Heart left ventricle (tissue), 16 donors: ENCODE measurements at places on chromosomes 2 and 18.

GRCh38 chr2:53242090-53242489 is 525.5 kb upstream of the CHAC2 start:
- DNase-seq = no peak

DNA sequence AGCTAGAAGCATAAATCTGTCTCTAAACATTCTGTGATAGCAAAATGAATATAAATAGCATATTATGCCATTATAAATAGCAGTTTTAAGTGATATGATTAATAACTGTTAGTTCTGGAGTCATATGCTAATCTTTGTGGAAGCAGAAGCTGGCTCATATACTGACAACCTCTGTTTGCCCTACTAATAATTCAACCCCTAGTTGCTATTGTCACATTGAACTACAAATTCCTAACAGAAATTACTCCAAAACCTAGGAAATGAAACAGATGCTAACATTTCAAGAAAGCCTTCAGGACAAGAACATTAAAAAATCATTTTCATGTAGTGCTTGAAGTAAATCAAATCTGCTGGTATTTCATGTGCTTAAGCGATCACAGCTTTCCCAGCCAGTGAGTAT is 28.2 kb downstream of the CALCRL start:
- no peak for DNase-seq

- peak; percentile 76 for DNase-seq
These were observed 102.3 kb downstream of the SPTBN1 start for GRCh38 chr2:54558188-54559005.

- DNase-seq = no peak
These were observed 385.2 kb upstream of the PIK3C3 start for GRCh38 chr18:41569867-41570266.

GRCh38 chr2:196441527-196441926 is 198.0 kb upstream of the CCDC150 start:
- DNase-seq = no peak

DNA sequence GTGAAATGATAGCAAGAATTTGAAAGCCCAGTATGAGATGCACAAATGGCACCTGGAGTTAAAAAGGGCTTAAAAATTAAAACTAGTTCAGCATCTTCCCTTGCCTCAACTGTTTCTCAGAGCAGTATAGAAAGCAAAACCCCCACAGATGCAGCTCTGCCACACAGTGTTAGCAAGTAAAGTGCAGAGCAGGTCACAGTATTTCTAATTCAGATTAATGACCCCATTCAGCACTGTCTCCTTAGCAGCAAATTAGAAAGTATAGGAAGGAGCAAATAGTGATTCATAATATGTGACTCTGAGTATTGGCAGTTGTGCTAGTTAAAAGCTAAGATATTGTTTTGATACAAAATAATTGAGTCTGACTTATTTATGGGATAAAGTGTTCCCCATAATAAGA is 73.8 kb upstream of the CCDC85A start:
- no peak for DNase-seq

DNA sequence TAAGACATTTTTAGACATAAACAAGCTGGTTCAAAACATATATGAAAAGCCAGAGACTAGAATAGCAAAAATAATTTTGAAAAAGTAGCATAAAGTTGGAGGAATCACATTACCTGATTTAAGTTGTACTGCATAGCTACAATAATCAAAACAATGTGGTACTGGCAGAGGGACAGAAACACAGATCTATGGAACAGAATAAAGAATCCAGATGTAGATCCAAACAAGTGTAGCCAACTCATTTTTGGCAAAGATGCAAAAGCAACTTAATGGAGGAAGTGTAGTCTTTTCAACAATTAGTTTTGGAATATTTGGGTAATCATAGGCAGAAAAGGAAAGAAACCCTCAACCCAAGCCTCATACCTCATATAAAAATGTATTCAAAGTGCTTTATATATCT is 278.7 kb upstream of the ZNF521 start:
- no peak for DNase-seq

- DNase-seq = no peak
These were observed 4.6 kb downstream of the TGIF1 start for GRCh38 chr18:3454365-3455089.

DNA sequence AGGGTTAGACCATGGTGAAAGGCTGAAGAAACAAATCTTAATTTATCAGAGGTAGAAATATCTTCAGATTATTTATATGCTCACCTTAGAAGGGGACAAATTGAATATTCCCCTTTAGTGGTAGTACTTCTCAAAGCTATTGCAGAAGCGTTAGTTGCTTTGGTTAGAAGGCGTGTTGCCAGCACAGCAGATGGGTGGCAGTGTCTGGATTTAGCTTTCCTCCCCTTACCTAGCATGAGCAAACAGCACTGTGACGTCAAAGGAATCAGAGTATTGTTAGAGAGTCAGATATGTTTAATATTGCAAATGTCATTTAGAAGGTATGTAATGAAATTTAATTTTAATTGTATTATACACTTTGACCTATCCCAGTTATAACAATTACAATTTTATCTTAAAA is 27.2 kb upstream of the GALR1 start:
- no peak for DNase-seq

DNA sequence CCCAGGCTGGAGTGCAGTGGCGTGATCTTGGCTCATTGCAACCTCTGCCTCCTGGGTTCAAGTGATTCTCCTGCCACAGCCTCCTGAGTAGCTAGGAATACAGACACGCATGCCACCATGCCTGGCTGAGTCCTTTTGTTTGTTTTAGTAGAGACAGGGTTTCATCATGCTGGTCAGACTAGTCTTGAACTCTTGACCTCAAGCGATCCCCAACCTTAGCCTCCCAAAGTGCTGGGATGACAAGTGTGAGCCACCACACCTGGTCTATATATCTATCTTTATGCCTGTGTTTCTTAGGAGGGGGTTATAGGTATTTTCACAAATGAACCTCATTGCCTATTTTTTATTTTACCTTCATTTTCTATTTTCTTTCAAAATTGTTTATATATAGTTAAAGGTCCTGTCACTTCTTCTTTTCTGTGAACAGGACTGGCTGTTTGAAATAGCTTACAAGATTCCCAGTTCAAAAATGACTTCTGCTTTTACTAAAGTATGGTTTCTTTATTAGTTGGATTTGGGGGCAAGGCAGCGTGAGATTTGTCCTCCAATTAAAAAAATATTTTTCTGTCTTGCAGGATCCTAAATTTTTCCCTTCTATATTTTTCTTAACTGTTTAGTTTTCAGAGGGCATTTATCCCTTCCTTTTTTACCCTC is 16.4 kb upstream of the MARCHF7 start:
- no peak for DNase-seq

DNA sequence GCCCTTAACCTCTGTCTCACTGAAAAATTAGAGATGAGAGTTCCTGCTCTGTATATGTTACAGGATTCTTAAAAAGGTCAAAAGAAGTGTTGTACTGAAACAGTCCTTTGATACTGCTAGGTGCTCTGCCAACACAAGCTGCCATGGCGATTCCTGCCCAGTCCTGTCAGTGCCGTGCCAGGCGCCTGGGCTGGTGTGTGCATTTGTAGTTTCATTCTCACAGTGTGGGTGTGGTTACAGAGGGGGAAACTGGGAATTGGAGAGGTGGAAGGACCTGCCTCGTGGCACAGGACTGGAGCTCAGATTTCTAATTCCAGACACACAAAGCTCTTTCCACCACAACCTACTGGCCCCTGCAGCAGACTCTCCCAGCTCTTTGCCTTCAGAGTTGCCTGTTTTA is 122.3 kb upstream of the RAB6C start:
- no peak for DNase-seq

DNA sequence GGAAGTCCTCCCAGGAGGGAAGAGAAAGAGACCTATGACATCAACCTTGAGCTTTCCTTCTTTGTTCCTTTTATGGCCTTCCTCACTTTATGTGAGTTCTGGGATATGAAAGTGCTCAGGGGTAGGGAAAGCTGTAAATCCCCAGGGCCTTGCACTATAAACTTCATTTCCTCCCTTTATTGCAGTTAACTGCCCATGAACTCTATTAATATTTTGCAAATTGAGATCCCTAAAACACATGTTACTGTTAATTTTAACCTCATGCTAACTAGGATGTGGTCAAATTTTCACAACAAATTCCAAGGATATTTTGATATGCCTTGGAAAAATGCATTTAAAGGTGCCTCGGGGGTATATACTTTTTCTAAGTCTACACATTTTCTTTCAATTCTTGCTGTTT is 359.9 kb downstream of the OSR1 start:
- DNase-seq = no peak

DNA sequence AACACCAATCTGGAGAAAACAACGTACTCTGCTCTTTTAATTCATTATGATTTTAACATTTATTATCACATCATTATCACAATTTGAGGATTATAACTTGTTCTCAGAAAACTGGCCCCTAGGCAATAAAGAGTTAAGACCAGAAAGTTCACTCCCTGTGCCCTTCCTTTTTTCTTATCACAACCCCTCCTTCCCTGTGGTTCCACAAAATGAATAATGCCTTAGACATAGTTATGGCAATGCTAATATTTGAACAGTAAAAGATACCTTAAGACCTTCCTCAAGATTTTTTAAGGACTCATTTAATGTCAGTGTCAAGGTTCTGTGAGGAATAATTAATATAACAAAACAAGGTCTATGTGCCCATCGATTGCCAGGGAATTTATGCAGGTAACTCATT is 596.2 kb downstream of the ARHGAP15 start:
- no peak for DNase-seq

- no peak for DNase-seq
These were observed 260.5 kb downstream of the C1D start for GRCh38 chr2:67802291-67802690.

- no peak for DNase-seq
These were observed 222.6 kb upstream of the CTAGE1 start for GRCh38 chr18:22640281-22640842.

DNA sequence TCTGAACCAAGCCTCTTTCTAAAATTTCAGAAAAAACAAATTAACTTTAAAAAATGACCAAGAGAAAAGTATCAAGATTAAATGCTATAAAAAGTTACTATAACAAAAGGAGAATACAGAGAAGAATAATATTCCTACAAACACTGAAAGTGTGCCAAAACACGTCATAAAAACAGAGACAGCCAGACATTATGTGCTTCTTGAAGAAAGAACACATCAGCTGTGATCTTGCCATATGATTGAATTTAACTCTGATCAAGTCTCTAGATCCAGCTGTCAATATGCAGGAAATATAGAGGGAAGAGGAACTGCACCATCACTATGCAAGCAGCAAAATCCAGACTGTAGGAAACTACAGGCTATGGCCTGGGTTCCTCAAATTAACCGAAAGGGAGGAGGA is 33.7 kb upstream of the COL5A2 start:
- no peak for DNase-seq

DNA sequence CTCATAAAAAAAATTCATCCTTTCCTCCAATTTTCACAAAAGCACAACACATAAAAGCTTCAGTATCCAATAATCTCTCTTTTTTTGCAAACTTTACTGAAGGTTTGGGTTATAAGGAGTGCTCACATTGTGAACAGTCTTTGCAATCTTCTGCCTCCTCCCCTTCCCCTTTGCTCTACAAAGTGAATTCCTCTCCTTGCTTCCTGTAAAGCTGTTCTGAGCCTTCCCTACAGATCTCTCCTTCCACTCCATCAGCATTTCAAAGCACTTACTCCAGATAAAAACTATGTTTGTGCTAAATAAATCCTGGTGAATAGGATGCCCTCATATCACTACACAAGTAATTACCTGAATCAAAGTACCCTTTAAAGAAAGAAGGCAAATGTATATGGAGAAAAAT is 4.6 kb upstream of the PDK1 start:
- no peak for DNase-seq

- DNase-seq = no peak
These were observed 55.2 kb downstream of the BCL11A start for GRCh38 chr2:60498127-60498815.

GRCh38 chr2:120594856-120595685 is 140.6 kb upstream of the GLI2 start:
- DNase-seq = no peak

DNA sequence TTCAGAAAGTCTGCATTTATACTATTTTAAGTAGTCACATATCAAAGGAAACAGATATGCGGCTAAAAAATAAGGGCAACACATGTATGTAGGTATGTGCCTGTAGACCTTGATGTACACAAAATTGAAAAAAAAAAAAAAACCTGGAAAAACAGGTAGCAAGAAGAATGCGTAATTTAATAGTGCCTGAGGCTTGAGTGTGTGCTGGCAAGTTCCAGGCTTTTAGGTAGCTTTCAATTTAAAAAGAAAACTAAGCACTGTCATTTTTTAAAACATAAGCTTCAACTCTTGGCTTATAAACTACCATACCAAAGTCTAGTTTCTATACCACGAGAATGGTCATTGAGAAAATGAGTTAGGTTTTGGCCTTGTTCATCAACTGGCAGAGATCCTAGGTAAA is 72.3 kb downstream of the OTX1 start:
- no peak for DNase-seq

GRCh38 chr2:191322828-191323506 is 77.8 kb downstream of the MYO1B start:
- no peak for DNase-seq

GRCh38 chr18:24271381-24272228 is 126.0 kb downstream of the OSBPL1A start:
- peak; percentile 90 for DNase-seq

DNA sequence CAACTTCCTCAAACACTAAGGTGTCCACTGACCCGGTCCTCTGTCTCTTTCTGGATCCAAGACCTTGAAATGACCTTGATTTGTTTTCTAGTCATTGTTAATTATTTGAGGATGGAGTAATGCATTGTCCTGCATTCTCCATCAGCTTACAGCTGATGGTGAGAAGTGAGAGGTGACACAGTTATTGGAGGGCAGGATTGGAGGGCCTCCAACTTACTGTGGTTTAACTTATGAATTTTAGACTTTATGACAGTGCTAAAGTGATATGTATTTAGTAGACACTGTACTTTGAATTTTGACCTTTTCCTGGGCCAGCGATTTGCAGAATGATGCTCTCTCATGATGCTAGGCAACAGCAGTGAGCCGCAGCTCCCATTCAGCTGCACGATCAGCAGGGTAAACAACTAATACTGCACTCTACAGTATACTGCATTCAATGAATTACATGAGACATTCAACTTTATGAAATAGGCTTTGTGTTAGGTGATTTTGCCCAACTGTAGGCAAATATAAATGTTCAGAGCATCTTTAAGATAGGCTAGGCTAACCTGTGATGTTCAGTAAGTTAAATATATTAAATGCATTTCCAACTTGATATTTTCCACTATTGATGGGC is 200.0 kb upstream of the MEX3C start:
- DNase-seq = no peak

DNA sequence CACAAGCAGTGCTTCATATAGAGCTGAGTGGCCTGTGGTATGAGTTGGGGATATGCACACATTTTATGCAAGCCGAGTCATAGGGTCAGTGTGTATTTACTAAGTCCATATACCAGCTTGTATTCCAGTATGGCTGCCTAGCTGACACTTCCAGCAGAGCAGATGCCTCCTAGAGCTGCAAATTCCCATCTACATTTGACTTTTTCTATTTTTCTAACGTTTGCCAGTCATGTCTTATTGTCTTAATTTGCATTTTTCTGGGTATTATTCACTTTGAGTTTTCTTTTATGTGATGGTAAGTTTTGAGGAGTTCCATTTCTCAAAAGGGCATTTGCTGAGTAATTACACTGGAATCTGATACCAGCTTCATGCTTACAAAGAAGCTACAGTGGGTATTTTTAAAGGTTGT is 334.5 kb upstream of the CDH2 start:
- no peak for DNase-seq
